ENCODE measurements at places on chromosomes 13 and 19. TPM values are rescaled to one million over a fixed set of nuclear protein-coding genes. Genes with fewer than 3 reads are reported as not detected.

DNA sequence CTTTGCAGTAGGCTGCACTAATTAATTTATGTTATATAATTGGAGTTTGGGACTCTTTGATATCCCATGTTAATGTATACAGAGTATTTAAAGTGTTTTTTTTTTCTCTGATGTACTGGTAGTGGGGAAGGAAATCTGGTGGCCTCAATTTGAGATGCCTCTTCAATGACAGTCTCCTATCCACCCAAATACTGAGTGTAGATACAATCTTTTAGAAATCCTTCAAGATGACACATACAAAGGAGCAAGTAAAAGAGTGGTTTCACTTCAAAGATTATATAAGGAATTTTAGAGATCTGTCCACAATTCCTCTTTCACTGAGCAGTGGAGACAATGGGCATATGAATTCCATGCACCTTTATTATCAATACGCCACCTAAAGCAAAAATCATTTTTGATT lies 15.1 kb downstream of the NALCN start:
- DNase-seq = no peak

- DNase-seq = no peak
Observed at GRCh38 chr13:84358601-84359000, 476.3 kb upstream of the SLITRK1 start.

Gene SLC5A5
- not detected for total RNA-seq

- DNase-seq = no peak
Observed at GRCh38 chr19:42074513-42075363, 1.2 kb upstream of the ZNF574 start.

DNA sequence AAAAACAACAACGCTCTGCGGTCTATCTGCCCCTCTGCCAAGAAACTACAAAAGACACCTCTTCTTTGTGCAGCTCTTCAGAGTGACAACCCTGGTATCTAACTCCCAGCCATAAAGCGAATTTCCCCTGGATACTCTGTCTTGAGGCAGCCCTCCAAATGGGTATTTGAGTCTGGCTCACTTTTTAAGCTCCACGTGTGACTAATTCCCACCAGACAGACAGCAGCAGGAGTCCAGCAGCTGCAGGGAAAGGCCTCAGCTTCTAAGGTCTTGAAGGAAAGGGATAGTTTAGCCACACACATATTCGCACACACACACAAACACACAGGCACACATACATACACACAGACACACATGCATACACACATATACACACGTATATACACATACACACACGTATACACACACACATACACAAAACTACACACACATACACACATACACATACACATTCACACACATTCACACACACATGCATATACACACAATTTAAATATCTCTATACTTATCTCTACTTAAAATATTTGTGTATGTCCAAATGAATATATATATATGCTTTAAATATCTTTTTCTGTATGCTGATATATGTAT lies 188.8 kb downstream of the TSHZ3 start:
- no peak for DNase-seq

GRCh38 chr13:112874751-112875300 lies 94.2 kb upstream of the MCF2L start:
- DNase-seq = no peak

GRCh38 chr13:46598820-46599180 lies 45.8 kb downstream of the LRCH1 start:
- no peak for DNase-seq

Measured in renal cortical epithelial cell (primary cell).